Neural crest cell (in vitro differentiated cells): ENCODE measurements at places on chromosomes 12 and 14. TPM values are rescaled to one million over a fixed set of nuclear protein-coding genes. Genes with fewer than 3 reads are reported as not detected.

DNA sequence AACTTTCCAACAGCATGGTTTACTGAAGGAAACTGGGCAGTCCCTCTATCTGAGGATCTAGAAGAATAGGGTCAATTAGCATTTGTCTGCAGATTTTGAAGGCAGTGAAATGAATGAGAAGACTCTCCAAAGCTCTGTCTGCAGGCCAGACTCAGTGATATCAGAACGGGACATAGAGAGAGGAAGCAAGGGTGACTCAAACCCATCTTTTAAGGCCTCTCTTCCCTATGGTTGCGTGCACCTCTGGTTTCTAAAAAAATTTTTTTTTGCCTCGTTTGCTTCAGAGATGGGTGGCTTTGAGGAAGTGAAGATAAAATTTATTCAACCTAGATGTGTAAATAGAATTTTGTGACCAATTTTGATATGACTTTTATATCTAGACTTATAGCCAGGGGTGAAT, 71.9 kb upstream of the HOXC13 start:
- no peak for DNase-seq
- no peak overlapping the region for H3K27ac ChIP-seq
- no peak overlapping the region for H3K4me3 ChIP-seq
- H3K36me3 ChIP-seq, result no peaks in the 10 kb centered on the region
- H3K4me1 ChIP-seq, result no peaks in the 10 kb centered on the region

The ZBTB42 gene
- 2.2 and 2.7 TPM in 2 replicates for total RNA-seq

GRCh38 chr14:95348395-95349080, 28.8 kb upstream of the CLMN start:
- no peak for DNase-seq
- H3K27me3 ChIP-seq, result peaks cover 2% of the 10 kb centered on the region
- no peaks in the 10 kb centered on the region for H3K4me1 ChIP-seq
- no peak overlapping the region for H3K4me3 ChIP-seq
- H3K36me3 ChIP-seq, result peaks cover under 1% of the 10 kb centered on the region

The RNASE3 gene
- total RNA-seq, result not detected in 2 replicates

DNA sequence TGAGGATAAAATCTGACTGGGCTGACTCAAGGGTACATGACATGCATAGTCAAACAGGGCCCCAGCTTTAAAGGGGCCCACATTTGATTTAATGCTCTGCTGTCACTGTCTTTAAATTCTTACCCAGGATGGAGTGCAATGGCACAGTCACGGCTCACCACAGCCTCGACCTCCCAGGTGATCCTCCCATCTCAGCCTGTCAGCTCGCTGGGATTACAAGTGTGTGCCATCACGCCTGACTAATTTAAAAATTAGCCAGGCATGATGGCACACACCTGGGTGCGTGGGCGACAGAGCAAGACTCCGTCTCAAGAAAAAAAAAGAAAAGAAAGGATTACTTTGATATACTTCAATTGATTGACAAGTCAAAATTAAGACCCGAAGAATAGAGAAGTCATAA, 9.2 kb upstream of the PLBD1 start:
- no peaks in the 10 kb centered on the region for H3K36me3 ChIP-seq
- no peak overlapping the region for H3K27ac ChIP-seq
- H3K4me1 ChIP-seq, result no peaks in the 10 kb centered on the region
- no peak overlapping the region for H3K4me3 ChIP-seq
- H3K27me3 ChIP-seq, result no peaks in the 10 kb centered on the region

DNA sequence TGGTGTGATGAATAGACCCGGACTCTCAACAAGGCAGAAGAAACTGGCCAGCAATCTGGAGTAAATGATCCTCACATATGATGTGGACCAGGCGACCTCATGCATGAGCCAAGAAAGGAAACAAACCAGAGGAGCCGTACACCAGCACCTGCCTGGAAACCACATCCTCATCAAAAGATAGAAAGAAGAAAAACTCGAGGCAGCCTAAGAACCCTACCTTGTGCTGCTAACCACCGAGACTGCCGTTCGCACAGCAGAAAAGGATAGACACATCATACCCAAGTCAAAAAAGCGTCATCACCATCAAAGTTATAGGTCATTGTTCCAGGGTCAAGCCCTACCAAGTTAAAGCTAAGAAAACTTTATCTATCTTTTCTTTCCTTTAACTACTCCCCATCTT, 66.7 kb downstream of the RESF1 start:
- no peak overlapping the region for H3K4me3 ChIP-seq
- peaks cover under 1% of the 10 kb centered on the region for H3K27me3 ChIP-seq
- no peaks in the 10 kb centered on the region for H3K36me3 ChIP-seq
- H3K27ac ChIP-seq, result no peak overlapping the region
- H3K4me1 ChIP-seq, result peaks cover 18% of the 10 kb centered on the region

DNA sequence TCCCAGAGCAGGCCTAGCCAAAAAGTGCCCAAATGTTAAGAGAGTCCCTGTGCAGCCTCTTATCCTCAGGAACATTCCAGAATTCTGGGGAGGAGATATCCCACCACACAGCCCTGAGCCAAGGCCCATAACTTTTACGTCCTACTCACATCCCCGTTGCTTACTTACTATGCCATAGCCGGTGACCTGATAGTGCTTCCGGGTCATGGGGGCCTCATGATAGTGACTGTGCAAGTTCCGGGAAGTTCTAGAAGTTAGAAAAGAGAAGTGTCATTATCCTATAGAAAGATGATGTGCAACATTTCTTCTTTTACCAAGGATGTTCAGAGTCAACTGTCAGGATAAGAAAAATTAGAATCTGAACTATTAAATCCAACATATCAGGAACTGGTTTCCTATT, 15.6 kb upstream of the NGB start:
- no peaks in the 10 kb centered on the region for H3K27me3 ChIP-seq
- no peak overlapping the region for H3K27ac ChIP-seq
- H3K36me3 ChIP-seq, result peaks cover 28% of the 10 kb centered on the region
- peaks cover 17% of the 10 kb centered on the region for H3K4me1 ChIP-seq
- DNase-seq, result no peak
- no peak overlapping the region for H3K4me3 ChIP-seq

The HELB gene
- 4.5 and 4.6 TPM in 2 replicates for total RNA-seq

GRCh38 chr14:71739273-71739990, 192.8 kb upstream of the RGS6 start:
- H3K4me3 ChIP-seq, result no peak overlapping the region
- H3K27ac ChIP-seq, result peak overlapping the region; percentile 63
- no peaks in the 10 kb centered on the region for H3K27me3 ChIP-seq
- DNase-seq, result no peak

DNA sequence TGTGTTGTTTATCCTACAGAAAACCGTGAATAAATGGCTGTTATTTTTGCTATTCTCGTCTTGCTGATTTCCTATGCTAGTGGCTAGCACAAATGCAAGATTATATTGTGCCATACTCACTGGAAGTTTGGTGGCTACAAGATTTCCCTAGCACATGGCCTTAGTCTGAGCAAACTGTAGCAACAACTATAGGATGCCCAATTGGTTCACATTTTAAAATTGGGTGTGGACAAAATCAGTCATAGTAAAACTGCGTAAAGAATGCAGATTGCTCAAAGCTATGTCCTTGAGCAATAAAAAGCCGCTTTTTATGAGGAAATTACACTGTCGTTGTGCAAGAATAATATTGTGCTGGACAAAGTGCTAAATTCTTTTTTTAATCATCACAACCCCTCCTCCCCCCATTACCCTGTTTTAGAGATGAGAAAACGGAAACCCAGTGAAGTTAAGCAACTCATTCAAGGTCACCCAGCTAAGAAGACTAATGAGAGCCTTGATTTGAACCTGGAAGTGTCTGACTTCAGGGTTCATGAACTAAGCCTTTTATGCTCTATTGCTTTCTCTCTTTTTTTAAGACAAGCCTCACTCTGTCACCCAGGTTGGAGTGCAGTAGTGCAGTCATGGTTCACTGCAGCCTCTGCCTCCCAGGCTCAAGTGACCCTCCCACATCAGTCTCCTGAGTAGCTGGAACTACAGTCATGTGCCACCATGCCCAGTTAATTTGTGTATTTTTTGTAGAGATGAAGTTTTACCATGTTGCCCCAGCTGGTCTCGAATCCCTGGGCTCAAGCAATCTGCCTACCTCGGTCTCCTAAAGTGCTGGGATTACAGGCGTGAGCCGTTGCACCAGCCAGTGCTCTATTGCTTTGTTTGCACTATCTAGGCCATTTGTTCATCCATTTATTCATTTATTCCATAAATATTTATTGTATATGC, 73.6 kb downstream of the SRGAP1 start:
- DNase-seq, result no peak
- H3K36me3 ChIP-seq, result peaks cover 5% of the 10 kb centered on the region
- peaks cover 49% of the 10 kb centered on the region for H3K4me1 ChIP-seq
- H3K4me3 ChIP-seq, result no peak overlapping the region
- no peak overlapping the region for H3K27ac ChIP-seq

GRCh38 chr12:55057481-55057880, 37.7 kb downstream of the NEUROD4 start:
- H3K4me3 ChIP-seq, result no peak overlapping the region
- peaks cover 15% of the 10 kb centered on the region for H3K4me1 ChIP-seq
- peak overlapping the region; percentile 65 for H3K27ac ChIP-seq
- DNase-seq, result no peak
- H3K27me3 ChIP-seq, result no peaks in the 10 kb centered on the region
- no peaks in the 10 kb centered on the region for H3K36me3 ChIP-seq

- peaks cover 2% of the 10 kb centered on the region for H3K36me3 ChIP-seq
- DNase-seq, result no peak
- no peaks in the 10 kb centered on the region for H3K27me3 ChIP-seq
- peaks cover 5% of the 10 kb centered on the region for H3K4me1 ChIP-seq
- no peak overlapping the region for H3K27ac ChIP-seq
- no peak overlapping the region for H3K4me3 ChIP-seq
These were observed 17.3 kb upstream of the GPRC5A start for GRCh38 chr12:12874029-12874428.
